ENCODE measurements at places on chromosomes 16 and 17.
A peak's percentile ranks its signal among the peaks of the same experiment; 100 is the strongest.

DNA sequence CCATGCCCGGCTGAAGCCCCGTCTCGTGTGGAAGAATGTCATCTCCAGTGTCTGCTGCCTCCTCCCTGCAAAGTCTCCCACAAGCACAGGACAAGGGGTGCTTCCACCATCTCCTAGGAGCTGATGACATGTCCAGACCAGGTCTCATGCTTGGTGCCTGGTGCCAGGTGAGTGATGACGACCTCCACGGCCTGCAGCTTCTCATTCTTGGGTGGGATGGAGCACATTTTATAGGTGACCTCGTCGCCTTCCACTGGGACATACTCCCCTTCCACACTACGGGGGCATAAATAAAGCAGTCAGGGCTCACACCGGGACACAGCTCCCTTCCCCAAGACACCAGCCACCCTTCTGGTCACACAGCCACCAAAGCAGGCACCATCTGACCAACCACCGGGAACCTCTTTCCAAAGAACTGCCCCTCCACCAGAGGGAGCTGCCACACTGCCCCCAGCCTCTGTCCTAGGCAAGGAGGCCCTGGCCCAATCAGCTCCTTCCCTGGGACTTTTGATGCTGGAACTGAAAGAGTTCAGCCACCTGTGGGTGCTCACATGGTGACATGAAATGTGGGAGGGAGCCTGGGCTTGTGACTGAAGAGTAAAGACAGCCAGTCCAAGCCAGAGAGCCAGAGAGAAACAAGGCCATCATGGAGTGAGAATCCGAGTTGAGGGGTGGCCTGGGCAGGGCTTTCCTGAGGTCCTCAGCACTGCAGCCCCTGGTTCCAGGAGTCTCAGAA, 13.6 kb downstream of the CARHSP1 start:
- no peak for DNase-seq

GRCh38 chr16:76446251-76446650, 169.1 kb downstream of the CNTNAP4 start:
- DNase-seq: no peak

GRCh38 chr16:85752511-85753420, 1.9 kb upstream of the C16orf74 start:
- DNase-seq: no peak

DNA sequence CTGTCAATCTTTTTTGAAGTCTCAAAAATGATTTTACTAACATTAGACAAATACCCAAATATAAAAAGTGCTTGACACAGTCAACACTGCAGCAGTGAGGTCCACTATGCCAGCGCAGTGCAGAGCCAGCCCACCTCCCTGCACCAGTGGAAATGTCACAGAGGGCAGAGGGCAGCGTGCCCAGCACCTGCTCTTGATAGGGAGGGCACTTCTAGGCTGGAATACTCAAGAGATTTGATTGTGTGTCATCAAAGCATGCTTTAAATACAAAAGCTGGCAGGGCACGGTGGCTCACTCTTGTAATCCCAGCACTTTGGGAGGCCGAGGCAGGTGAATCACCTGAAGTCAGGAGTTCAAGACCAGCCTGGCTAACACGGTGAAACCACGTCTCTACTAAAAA, 136.0 kb downstream of the ANKRD11 start:
- DNase-seq: no peak

GRCh38 chr17:50283246-50283645, 9.0 kb downstream of the TMEM92 start:
- DNase-seq: peak; percentile 28
